ENCODE measurements at places on chromosomes 1 and 21. TPM values are rescaled to one million over a fixed set of nuclear protein-coding genes. Genes with fewer than 3 reads are reported as not detected.
A peak's percentile ranks its signal among the peaks of the same experiment; 100 is the strongest.

Gene HLX
- total RNA-seq: 14.9 TPM

Gene LCK
- 8.3 TPM for total RNA-seq

Gene KIF17
- total RNA-seq: 4.6 TPM

Gene FAM89A
- total RNA-seq: 41.4 TPM

Gene HMGCS2
- total RNA-seq: not detected

- no peak for DNase-seq
- no peak overlapping the region for H3K27ac ChIP-seq
- H3K4me1 ChIP-seq: no peaks in the 10 kb centered on the region
Measured at GRCh38 chr21:31299291-31300147, 44.5 kb downstream of the TIAM1 start.

- H3K36me3 ChIP-seq: peaks cover 14% of the 10 kb centered on the region
- DNase-seq: peak; percentile 96
- peak overlapping the region; percentile 95 for H3K27ac ChIP-seq
- H3K4me1 ChIP-seq: peaks cover 13% of the 10 kb centered on the region
- H3K4me3 ChIP-seq: peak overlapping the region; percentile 71
Measured at GRCh38 chr21:44817506-44817880, 369 bp downstream of the SUMO3 start.

Measured in upper lobe of right lung (tissue), 1 donor.